ENCODE measurements at places on chromosomes 6 and 20.

DNA sequence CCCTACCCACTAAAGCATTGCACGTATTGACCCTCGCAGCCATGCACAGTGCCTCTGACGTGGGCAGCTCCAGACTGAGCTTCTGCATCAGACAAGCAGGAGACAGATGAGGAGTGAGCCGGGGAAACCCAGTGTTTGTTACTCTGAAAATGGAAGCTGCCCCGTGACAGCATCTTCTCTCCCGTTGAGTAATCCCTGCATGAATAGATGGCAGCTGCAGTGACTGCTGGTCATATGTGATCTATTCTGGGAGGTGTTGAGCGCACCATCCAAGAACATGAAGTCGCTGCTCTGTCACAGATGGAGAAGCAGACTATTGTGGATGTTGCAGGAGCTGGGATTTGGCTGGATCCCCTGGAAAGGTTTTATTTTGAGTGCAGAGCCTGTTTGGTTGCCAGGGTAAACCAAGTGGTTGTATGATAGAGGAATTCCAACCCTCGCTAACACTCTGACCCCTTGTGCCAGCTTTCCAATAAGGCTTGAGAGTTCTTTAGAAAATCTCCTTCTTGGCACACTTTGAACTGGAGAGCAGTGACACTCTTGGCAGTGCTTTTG lies 242.2 kb downstream of the NRN1 start:
- DNase-seq = no peak

DNA sequence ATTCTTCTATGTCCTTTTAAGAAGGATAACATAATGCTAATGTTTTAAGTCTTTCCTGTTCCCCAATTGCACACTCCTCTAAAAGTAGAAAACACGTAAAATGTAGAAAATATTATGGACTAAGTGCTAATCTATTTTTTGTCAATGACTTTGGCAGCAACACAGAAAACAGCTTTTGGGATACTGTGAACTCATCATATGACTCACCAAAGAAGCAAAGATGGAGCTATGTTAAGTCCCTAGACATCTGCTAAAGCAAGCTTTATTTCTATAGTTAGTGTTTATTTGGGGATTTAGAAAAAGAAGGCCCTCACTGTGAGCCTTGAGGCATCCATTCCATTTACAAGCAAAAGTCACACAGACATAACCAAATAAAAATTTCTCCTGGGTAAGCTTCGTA lies 23.0 kb downstream of the OPN5 start:
- DNase-seq = no peak

DNA sequence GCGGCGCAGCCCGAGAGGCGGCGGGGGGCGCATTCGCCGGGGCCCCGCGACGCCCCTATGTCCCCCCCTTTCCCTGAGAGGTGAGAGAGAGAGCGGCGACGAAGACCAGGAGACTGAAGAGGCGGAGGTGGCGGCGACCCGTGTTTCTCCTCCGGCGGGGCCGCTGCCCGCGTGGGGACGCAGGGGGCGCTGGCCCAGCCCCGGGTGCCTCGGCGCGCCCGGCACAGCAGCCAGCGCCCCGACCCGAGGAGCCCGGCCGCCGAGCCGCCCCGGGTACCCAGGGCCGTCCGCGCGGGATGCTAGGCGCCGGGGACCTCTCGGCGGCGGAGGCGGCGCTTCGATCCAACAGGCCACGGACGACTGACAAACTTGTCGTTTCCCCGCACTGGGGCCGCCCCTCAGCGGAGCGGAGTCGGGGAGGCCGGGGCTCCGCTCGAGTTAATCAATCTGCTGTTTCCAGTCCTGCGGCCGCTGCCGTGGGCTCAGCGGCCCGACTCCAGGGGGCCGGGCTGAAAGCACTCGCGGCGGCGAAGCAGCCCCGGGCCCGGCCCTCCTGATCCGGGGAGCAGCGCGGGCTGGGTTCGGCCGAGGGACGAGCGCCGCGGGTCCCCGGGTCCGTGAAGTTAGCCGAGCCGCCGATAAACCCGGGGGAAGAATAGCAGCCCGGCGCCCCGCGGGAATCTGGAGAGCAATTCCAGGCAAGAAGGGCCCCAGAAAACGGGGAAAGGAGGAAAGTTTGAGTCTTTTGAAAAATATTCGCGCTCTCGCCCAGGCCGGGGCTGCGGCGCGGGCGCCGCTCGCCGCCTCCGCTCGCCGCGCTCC lies 631 bp downstream of the MDGA1 start:
- DNase-seq = peak; percentile 10

DNA sequence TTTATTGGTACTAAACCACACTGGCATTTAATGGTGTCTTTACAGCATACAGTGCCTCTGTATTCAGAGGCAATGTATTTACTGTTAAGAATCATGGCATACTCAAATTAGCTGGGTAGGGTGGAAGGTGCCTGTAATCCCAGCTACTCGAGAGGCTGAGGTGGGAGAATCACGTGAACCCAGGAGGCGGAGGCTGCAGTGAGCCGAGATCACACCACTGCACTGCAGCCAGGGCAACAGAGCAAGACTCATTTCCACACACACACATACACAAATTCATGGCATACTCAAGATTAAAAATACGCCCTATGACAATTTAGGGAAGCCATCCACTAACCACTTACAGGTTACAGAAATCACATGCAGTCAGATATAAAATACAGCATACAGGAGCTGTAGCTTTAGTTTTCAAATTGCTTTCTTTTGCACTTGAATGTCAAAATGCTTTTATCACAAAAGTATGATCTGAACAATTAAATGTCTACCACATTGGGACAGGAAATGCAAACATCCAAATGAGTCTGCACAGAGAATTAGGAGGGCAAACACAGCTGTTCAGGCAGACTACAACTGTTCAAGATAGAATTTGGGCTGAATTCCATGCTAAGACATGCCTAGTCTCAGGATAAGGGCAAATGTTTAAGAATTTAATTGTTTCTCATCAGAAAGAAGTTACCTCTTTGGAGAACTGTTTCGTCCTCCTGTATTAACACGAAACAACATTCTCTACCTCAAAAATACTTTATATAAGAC lies 36.4 kb downstream of the CSNK2A1 start:
- DNase-seq = no peak

DNA sequence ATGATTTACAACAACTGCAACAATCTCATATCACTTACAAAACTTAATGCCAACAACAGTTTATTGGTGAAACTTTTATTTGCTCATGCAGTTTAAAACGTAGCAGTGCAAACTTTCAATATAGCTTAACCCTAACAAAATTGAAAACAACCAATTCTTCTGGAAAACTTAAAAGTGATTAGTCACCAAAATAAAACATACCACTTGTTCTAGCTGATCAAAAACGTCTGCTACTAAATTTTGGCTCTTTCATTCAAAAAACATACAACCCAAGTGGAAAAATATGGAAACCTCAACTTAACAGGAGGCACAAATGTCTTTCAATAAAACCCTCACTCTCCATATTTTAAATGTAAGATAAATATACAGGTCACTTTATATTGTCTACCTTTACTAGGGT lies 39.6 kb downstream of the COL12A1 start:
- DNase-seq = no peak

GRCh38 chr6:156824142-156824541 lies 47.0 kb downstream of the ARID1B start:
- no peak for DNase-seq

- DNase-seq = no peak
These were observed 42.9 kb downstream of the PPP1R14C start for GRCh38 chr6:150185732-150186117.

All from fibroblast of pulmonary artery (primary cell).